ENCODE measurements at places on chromosomes 1 and 21.

DNA sequence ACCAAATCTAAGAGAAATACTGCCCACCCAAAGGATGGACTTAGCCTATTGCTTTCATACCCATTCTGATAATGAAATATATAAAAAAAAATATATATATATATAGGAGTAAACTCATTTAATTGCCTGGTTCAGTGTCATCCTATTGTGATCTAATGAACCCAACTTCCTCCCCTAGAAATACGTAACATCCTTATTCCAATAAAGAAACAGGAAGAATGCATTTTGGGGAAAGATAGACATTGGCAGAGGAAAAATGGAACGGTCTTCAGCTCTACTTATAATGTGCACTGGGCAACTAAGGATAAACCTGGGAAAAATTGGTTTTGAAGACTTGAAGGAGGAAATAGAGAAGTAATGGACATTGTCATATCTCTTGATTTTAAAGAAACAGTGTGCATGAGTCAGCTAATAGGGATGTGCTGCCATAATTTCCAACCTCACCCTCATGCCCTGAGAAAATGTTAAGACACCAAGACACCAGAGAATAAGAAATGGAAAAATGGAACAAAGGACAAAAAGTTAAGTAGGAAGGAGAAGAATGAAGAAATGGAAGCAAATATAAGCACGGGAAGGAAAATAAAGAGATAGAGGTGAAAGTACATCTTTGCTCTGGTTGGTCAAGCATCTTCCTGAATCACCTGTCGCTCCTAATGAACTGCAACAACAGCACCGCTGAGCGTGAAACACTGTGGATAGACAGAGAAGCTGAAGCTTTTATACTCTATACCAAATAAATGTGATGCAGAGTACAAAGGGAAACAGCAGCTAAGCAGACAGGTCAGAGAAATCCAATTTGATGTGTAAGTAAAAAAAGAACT, 5.4 kb downstream of the UBR4 start:
- DNase-seq: no peak

DNA sequence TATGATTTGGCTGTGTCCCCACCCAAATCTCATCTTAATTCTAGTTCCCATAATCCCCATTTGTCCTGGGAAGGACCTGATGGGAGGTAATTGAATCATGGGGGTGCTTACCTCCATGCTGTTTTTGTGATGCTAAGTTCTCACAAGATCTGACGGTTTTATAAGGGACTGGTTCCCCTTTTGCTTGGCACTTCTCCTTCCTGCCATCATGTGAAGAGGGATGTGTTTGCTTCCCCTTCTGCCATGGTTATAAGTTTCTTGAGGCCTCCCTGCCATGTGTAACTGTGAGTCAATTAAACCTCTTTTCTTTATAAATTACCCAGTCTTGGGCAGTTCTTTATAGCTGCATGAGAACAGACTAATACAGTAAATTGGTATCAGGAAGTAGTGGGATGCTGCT, 114.1 kb downstream of the ZNF648 start:
- DNase-seq: no peak

DNA sequence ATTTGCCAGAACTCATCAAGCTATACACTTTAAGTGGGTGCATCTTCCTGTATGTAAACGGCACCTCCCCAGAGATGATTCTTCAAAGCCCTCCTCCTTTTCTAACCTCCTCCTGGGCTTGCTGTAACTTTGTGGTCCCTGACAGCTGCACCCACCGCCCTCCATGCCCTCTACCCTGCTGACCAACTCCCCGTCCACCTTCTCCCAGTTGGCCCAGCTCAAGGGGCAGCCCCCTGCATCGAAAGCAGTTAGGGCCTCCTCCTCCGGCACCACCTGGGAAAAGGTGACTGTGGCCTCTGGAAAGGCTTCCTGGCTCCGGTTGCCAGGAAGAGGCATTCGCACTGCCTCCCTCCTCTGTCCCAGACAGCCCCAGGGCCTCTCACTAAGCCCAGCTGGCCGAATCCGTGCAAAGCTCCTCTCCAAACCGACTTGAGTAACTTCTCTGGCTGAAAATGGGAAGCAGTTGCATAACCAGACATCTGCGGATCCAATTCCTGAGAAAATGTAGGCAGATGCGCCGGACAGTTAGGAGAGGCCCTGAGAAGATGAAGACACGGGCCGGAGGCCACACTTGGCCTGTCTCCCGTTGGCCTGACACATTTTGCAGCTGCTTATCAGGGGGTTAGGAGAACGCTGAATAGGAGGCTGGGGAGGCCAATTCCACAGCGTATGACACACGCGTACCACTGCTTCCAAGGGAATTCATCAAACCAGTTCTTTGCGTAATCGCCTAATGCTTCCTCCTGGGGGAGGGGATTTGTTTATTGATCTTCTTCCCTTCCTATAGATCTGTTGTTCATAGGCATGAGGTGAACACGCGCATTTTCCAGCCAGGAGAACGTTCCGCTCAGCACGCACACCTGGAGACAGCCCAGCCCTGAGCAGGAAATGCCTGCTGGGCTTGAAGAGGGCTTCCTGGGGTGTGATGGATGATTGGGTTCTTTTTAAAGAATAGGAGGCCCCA, 48.7 kb upstream of the COL6A2 start:
- no peak for DNase-seq

DNA sequence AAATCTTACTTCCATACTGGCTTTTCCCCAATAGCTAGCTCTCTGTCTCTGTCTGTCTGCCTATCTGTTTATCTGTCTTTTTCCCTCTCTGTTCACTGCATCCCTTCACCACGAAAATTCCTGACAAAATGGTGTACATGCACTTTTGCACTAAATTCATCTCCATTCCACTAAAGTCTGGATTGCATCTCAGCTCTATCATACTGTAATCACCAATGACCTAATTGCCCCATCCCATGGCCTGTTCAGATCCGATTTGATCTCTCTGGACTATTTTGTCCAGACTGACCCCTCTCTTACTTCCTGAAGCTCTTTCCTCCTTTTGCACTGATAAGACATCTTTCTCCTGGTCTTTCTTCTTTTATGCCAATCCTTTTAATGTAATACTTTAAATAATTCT, 112.5 kb upstream of the USH2A start:
- DNase-seq: no peak

DNA sequence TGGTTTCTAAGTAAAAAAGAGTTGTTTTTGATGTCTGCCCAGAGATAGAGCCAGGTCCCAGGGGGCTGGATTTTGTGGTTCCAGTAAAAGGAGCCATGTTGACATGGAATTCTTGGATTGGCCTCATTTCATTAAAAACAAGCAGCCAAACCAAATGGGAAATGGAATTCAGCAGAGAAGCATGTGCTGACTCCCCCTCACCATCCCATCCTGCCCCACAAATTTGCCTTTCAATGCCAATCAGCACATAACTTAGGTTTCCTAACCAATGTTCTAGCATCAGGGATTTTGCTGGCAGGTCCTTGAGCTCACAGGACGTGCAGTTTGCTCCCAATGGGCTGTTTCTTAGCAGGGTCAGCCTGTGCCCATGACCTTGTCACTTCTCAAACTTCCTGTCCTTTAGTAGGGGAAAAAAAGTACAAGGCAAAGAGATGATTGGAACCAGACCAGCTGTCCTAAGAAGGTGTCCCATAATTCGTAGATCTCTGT, 101.5 kb upstream of the GADD45A start:
- DNase-seq: no peak

DNA sequence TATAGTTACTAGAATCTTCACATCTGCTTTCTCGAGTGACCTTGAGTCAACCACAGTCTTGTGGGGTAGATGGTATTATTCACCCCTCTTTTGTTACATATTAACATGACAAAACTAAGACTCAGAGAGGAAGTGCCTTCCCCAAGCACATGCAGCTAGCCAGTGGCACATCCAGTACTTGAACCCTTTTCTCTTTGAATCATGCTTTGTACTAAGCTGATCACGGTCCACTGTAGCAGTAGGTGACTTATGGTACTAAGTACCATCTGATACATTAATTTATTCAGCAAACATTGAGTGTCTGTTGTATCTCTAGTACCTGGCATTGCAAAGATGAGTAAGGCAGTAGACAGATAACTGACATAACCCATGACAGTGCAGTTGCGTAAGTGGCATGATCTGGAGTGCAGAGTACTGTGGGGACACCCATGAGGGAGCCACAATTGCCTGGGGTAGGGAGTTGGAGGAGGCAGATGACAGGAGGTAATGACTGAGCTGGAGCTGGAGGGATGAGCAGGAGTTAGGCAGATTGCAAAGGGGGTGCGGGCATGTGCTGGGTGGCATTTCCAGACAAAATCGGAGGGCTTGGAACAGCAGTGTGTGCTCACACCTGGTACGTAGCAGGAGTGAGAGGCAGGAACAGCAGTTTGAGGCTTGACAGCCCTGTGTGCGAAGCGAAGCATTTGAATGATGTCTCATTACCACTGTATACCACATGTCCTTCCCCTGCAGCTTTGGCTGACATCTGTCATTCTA, 29.8 kb downstream of the UCK2 start:
- no peak for DNase-seq

- DNase-seq: no peak
Observed at GRCh38 chr1:44089371-44090048, 29.1 kb upstream of the KLF17 start.

GRCh38 chr21:35508139-35508888, 459.2 kb upstream of the RUNX1 start:
- no peak for DNase-seq

GRCh38 chr1:111938123-111938522, 51.3 kb downstream of the KCND3 start:
- no peak for DNase-seq

- DNase-seq: no peak
Observed at GRCh38 chr1:71804140-71804539, 478.2 kb downstream of the NEGR1 start.

DNA sequence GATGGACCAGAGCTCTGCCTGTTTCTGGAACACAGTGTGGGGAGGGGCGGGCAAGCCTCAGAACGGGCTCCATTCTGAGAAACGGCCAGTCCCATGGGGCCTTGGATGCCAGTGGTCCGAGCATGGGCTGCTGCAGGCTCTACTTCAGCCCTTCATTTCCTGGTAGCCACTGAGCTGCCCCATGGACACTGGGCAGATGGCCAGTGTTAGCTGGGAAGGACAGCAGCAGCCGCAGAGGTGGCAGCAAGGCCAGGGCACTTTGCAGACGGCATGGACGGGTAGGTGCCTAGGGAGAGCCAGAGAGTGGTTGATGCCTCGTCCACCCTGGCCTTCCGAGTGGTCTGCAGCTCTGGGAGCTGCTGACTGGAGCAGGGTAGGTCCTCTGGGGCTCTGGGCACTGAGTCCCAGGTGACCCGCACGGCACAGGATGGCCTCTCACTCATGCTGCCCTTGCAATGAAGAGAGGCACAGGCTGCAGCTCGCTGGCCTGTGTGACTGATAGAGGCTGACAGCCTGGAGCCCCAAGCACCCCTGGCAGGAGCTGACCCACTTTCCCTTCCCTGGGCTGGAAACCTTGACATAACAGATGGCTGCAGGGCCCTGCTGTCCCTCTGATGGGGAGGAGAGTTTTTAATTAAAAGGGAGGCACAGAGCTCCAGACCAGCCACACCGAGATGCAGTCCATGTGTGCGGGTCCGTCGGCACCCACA, 87.7 kb upstream of the COL6A1 start:
- DNase-seq: no peak

All from activated T-cell treated with anti-CD3 and anti-CD28 coated beads, Interleukin-2, amount 50 U/mL, for 48 hours (primary cell).